Suprapubic skin (tissue), 4 donors: ENCODE measurements at places on chromosomes 5 and 9.

DNA sequence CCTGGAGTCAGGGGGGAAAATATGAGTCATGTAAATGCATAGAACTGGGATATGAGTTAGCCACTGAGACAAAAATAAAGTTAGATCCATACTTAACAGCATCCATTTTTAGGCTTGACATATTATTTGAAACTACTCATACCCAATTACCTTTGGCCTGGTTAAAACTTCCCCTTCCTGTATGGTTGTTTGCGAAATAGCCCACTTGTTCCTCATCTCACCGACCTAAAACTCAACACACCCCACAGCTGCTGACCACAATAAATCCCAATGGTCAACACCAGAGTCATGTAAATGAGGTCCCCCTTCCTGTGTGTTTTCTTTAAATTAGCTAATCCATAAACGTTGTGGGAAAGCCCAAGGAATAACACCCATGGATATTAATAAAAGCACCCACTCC is 55.2 kb upstream of the TMEM215 start:
- no peak for DNase-seq

GRCh38 chr5:178418471-178419010 is 171.7 kb downstream of the COL23A1 start:
- DNase-seq: no peak

GRCh38 chr5:93145767-93146166 is 435.3 kb downstream of the NR2F1-AS1 start:
- DNase-seq: no peak

GRCh38 chr5:128913551-128913950 is 51.7 kb upstream of the SLC27A6 start:
- DNase-seq: no peak

- peak; percentile 20 for DNase-seq
Measured at GRCh38 chr5:151255621-151256286, 2.8 kb downstream of the GM2A start.

DNA sequence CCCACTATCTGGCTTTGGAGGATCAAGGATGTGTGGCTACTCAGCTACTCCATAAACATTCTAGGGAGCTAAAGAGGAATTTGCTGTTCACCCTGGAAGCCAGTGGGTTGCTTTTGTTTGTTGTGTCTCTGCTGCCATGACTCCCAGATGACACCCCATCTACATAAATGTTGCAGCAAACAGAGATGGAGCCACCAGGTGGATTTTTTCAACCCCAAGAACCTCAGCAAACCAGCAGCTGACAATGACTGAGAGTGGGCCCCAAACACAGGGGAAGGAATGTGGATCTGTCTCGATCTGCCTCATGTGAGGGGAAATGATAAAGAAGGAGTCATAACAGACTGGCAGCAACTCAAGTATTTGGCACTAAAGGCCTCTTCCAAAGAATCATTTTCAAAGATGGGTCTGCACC is 132.7 kb upstream of the TNC start:
- DNase-seq: no peak

GRCh38 chr5:139178935-139179334 is 19.2 kb downstream of the SIL1 start:
- no peak for DNase-seq

DNA sequence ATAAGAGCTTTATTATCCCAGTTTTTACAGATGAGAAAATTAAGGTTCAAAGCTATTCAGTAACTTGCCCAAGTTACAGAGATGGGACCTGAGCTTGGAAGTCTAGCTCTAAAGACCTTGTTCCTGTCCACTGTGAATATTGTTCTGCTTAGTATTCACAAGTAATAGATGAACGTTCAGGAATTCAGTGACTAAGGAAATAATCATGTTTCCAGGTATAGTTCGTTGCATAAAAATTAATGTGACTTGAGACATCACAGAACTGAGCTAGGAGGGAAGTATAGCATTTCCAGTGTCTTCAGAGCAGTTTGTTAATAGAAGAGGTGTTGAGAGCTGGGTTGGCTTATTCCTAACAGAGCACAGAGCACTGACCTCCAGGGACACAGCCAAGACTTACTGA is 136.1 kb downstream of the FGF1 start:
- DNase-seq: no peak

DNA sequence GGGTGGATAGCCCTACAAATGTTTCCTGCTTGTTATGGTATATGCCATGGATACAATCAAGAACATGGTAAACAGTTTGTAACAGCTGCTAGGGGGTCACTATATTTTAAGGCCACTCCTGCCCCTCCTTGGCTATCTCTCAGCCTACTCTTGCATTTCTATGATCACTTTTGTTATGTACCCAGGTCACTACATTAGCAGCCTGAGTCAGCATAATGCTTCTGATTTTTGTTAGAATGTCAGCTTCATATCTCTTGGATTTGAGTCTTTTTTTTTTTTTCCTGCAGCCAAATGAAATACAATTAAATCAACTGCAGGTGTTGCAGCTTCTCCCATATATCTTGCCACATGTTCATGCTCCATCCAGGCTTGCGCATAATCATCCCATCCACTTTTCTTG is 629.7 kb upstream of the GRAMD2B start:
- DNase-seq: no peak

- DNase-seq: no peak
Measured at GRCh38 chr9:14661421-14662059, 31.7 kb downstream of the ZDHHC21 start.

- no peak for DNase-seq
Measured at GRCh38 chr5:72741805-72742204, 74.7 kb upstream of the TNPO1 start.

DNA sequence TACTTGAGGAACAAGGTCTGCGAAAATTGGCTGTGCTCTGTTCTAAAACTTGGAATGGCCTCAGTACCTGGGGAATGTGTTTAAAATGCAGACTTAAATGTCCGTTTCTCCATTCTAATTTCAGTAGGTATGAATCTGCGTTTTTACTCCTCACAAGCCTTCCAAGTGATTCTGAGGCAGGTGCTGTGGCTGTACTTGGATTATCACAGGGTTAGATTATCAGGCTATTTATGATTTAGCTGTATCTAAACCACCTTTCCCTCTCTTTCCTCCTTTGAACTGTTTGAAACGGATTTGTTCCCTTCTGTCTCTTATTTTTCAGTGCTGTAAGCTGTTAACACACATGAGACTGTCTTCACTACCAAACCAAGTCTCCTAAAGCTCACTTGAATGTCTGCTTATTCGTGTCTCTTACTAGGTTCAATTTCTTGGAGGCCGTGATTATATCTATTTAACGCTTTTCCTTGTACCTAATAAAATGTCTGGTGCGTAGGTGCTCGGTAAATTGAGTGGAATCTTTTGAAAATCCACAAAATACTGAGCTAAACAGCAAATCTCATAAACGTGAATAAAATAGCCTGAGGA is 714 bp upstream of the CETN3 start:
- DNase-seq: no peak

GRCh38 chr5:151094030-151094851 is 13.4 kb upstream of the TNIP1 start:
- no peak for DNase-seq

DNA sequence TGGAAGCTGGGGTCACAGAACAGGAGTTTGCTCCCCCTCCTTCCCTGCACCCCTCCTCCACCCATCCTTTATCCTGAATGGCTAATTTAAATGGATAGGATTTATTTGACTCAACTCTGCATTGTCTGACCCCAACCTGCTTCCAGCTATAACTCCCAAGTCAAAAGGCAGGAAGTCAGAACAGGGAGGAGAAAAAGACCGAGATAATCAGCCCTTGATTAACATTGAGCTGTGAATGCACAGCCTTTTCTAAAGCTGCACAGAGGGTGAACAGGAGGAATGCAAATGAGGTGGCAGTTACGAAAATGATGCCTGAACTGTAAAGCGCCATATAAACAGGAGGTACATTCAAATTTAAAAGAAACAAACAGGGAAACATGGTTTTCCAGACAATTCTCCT is 152.8 kb downstream of the SPOCK1 start:
- DNase-seq: no peak

- DNase-seq: no peak
Measured at GRCh38 chr5:124634741-124635323, 111.6 kb downstream of the ZNF608 start.

- no peak for DNase-seq
Measured at GRCh38 chr9:88724331-88724730, 189.4 kb downstream of the NXNL2 start.

- DNase-seq: no peak
Measured at GRCh38 chr5:169576181-169576598, 7.4 kb upstream of the SPDL1 start.

DNA sequence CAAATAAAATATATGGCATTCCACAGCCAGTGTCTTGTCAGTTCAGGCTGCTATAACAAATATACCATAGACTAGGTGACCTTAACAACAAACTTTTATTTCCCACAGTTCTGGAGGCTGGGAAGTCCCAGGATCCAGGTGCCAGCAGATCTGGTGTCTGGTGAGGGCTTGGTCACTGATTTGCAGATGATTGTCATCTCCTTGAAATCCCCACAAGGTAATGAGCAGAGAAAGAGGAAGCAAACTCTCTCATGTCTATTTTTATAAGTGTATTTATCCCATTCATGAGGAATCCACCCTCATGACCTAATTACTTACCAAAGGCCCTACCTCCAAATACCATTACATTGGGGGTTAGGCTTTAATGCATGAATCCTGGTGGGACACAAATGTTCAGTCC is 663.2 kb downstream of the TLR4 start:
- DNase-seq: no peak

DNA sequence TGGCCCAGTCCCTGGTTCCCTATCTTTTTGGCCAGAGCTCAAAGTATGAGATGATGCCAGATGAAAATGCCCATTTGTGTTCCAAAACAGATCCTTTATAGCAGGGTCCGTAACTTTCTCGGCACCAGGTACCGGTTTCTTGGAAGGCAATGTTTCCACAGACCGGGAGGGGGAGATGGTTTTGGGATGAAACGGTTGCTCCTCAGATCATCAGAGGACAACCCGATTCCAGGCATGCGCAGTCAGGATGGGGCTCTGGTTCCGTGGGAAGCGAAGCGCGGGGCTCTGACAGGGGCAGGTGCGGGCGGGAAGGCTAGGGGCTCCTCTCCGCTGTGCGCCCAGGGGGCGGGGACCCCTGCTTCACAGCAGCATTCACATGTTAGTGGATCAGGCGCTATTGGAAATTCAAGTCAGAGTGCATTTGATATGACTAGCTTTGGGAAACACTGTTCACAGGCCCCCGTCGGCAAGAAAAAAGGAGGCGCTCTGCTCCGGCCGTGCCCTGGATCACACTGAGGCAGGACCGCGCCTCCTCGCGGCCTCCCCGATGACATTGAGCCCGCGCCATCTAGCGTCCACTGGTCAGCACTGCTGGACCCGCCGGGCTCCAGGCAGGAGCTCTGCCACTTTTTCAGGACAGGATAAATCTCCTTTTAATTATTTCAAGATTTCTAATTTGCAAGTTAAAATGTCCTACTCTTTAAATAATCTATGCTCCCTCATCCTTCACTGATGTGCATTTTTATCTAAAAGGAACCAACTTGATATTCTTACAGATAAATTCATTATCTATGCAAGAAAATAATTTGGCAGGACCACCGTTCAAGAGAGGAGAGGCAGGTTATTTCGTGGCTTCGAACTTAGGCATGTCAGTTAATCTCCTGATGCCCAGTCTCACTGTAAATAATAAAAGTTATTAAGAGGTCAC is 190.0 kb downstream of the FANCC start:
- peak; percentile 90 for DNase-seq

DNA sequence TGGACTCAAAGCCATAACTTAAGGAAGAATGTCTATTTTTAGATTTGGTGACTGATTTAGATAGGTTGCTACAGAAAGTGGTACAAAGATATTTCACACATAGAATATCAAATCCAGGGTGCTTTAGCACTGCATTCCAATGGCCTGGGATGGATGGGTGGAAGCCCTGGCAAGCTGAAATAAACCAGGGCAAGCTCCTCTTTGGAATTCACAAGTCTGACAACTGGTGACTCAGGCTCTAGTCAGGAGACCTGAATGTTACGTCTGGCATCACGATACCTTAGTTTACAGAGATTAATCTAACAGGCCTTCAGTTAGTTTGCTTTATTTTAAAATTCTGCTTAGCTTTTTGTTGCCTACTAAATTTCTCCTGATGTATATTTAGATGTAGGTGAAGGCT is 144.0 kb downstream of the TMC1 start:
- DNase-seq: no peak

DNA sequence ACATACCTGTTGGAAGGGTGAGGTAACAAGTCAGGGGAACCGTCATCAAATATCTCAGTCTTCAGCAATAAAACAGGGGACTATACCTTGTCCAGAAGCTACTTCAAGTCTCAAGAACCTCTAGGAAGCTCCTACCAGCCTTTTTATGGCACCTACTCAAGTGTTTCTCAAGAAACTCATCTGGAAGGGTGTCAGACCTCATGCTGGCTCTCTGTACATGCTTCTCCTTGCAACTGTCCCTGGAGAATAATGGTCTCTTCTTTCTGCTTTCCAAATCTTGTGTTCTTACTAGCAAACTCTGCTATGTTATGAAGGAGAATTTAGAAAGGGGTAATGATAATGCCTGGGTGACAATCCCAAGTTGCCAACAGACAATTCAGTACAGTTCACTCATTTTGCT is 8.3 kb upstream of the PTAR1 start:
- DNase-seq: no peak

DNA sequence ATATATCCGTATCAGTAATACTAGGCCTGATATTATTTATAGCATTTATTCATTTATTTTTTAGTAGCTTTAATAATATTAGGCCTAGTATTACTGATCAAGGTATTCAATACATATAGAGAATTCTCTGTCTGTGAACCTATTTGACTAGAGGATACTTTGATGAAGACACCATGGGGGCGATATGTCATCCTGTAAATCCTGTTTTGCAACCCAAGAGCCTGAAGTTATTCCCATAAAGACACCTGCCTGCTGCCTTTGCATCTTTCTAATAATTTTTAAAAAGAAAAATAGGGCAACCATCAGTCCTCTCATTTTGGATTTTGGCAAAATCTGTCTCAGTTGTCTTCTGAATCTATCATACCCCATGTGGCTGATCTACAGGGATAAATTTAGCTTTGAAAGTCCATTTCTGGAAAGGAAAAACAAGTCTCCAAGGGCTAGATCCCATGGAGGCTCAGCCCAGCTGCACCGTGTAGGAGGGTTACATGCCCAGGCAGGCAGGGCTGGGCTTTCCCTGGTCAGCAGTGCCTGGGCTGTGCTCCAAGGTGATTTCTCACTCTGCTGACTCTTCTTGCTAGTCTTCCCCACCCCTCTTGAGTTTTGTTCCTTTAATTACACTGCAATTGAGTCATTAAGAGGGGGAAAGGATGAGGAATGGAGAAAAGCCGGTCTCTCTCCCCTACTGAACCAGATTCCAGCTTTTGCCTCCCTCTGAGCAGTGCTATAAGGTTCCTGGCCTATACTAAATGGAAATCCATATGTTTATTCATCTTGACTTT is 169.0 kb downstream of the TRIM32 start:
- DNase-seq: no peak
